ENCODE measurements at places on chromosomes 5 and 9. TPM values are rescaled to one million over a fixed set of nuclear protein-coding genes. Genes with fewer than 3 reads are reported as not detected.

DNA sequence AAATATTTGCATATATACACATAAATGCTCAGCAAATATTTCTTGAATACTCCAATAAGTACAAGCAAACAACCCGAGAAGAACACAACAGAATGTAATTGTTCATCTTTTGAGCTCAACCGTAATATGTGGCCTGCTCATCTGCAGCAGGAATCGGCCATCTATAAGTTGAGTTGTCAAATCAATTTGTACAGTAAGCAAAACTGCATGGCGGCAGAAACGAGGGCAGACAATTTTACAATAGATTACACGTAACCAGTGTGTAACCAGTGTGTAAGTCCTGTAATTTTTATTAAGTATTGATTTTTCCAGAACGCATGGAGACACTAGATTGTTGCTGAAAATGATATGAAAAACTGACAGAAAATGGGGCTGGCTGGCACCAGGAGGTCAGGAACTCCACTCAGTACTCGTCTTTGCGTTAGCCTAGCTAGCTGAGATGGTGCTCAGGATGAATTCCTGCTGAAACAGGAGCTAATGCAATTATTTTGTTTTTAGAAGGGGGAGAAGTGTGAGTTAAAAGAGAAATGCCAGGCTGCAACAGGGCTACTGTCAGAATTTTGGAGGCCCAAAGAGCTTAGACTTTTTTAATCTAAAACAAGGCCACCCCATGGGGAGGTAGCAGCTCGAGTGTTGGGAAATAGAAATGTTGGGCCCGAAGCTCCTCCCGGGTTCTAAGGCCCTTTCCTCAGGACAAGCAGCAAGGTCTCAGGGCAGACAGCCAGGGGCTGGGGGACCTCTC is 682 bp downstream of the DHX29 start:
- no peak overlapping the region for H3K4me3 ChIP-seq
- DNase-seq, result no peak
- H3K4me1 ChIP-seq, result peaks cover 12% of the 10 kb centered on the region
- no peak overlapping the region for H3K27ac ChIP-seq

DNA sequence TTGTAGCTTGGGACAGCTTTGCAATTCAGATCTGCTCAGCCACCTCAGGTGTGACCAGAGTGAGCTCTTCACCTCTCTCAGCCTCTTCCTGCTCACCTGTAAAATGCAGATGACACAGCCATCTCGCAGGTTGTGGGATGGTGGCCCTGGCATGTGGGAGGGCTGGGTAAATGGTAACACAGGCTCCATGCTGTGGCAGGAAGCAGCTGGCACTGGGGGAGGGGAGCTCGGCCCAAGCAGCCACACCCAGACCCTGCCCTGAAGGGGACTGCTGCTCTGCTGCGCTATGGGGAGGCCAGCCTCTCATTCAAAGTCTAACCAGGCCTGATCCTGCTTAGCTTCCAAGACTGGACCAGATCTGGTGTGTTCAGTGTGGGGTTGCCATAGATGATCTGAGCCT is 24.1 kb downstream of the PHF2 start:
- no peaks in the 10 kb centered on the region for H3K27me3 ChIP-seq
- peaks cover 8% of the 10 kb centered on the region for H3K36me3 ChIP-seq
- DNase-seq, result no peak
- H3K4me3 ChIP-seq, result no peak overlapping the region
- peaks cover 32% of the 10 kb centered on the region for H3K4me1 ChIP-seq

DNA sequence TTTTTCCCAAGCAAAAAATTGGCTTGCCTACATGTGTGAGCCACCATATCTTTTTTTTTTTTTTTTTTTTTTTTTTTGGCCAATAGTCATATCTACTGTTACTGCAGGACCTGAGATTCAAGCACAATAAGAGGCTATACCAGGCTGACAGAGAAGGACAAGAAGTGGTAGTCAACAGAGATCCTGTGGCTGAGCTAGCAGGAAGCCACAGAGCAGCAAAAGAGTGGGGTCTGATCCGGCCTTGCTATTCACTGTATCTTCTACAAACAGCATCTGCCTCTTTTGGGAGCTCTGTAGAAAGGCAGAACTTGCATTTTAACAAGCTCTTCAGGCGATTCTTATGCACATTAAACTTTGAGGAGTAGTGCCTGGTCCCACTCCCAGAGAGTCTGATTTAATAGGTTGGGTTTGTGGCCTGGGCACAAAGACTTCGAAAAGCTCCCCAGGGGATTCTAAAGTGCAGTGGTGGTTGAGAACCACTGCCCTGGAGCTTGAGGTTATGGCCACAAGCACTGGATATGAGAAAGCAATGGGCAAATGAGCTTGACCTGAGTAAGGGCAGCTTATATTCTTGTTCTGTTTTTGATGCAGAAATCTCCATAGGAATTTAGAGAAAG is 162.8 kb downstream of the PIK3R1 start:
- H3K4me3 ChIP-seq, result no peak overlapping the region
- no peak for DNase-seq
- H3K27ac ChIP-seq, result no peak overlapping the region
- peaks cover 3% of the 10 kb centered on the region for H3K27me3 ChIP-seq
- no peaks in the 10 kb centered on the region for H3K4me1 ChIP-seq

- peaks cover 10% of the 10 kb centered on the region for H3K36me3 ChIP-seq
- H3K4me3 ChIP-seq, result peak overlapping the region; percentile 24
- H3K27ac ChIP-seq, result peak overlapping the region; percentile 62
- no peaks in the 10 kb centered on the region for H3K27me3 ChIP-seq
- DNase-seq, result no peak
- peaks cover 38% of the 10 kb centered on the region for H3K4me1 ChIP-seq
These were observed 50.3 kb downstream of the MAN2A1 start for GRCh38 chr5:109739741-109740728.

GRCh38 chr5:24998641-24999040 is 353.9 kb upstream of the CDH10 start:
- no peaks in the 10 kb centered on the region for H3K27me3 ChIP-seq
- H3K36me3 ChIP-seq, result no peaks in the 10 kb centered on the region
- H3K27ac ChIP-seq, result no peak overlapping the region
- no peak for DNase-seq
- H3K4me3 ChIP-seq, result no peak overlapping the region

DNA sequence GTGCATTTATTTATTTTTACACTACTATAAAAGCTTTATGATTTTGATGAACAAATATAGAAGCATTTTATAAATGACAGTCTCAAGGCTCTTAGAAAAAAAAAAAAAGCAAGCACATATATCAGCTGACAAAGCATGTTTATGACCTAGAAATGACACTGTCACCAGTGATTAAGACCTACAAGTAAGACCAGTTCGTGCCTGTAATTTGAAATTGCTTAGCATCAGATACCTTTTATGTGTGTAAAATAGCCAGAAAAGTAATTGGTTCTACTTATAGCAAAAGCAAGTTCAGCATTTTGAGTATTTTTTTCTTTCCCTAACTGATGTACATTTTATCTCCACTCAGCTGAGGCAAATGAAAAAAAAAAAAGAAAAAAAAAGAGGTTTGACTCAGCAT is 808.4 kb downstream of the CDH18 start:
- no peak overlapping the region for H3K4me3 ChIP-seq
- H3K36me3 ChIP-seq, result no peaks in the 10 kb centered on the region
- no peaks in the 10 kb centered on the region for H3K4me1 ChIP-seq
- H3K27ac ChIP-seq, result peak overlapping the region; percentile 41

- H3K4me3 ChIP-seq, result no peak overlapping the region
- H3K27me3 ChIP-seq, result peaks cover 4% of the 10 kb centered on the region
- H3K36me3 ChIP-seq, result no peaks in the 10 kb centered on the region
- H3K4me1 ChIP-seq, result peaks cover 28% of the 10 kb centered on the region
- H3K27ac ChIP-seq, result peak overlapping the region; percentile 74
- DNase-seq, result no peak
These were observed 29.5 kb downstream of the C5orf15 start for GRCh38 chr5:133938929-133939328.

DNA sequence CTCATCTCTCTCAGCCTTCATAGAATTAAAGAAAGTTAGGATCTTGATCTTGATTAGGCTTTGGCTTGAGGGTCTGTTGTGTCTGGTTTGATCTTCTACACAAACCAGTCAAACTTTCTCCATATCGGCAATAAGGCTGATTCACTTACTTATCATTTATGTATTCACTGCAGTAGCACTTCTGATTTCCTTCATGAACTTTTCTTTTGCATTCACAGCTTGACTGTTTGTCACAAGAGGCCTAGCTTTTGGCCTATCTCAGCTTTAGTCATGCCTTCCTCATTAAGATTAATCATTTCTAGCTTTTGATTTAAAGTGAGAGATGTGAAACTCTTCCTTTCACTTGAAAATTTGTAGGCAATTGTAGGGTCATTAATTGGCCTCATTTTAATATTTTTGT is 62.8 kb downstream of the SH3RF2 start:
- no peak overlapping the region for H3K4me3 ChIP-seq
- H3K27ac ChIP-seq, result no peak overlapping the region
- peaks cover 11% of the 10 kb centered on the region for H3K4me1 ChIP-seq
- DNase-seq, result no peak

- no peaks in the 10 kb centered on the region for H3K27me3 ChIP-seq
- DNase-seq, result no peak
- no peaks in the 10 kb centered on the region for H3K36me3 ChIP-seq
- no peak overlapping the region for H3K27ac ChIP-seq
- H3K4me3 ChIP-seq, result no peak overlapping the region
- no peaks in the 10 kb centered on the region for H3K4me1 ChIP-seq
These were observed 487.4 kb upstream of the RIOK2 start for GRCh38 chr5:97670447-97670846.

GRCh38 chr9:105656131-105656921 is 5.9 kb upstream of the TAL2 start:
- no peak for DNase-seq
- H3K27me3 ChIP-seq, result peaks cover 42% of the 10 kb centered on the region
- peak overlapping the region; percentile 88 for H3K4me3 ChIP-seq
- H3K4me1 ChIP-seq, result peaks cover 15% of the 10 kb centered on the region

DNA sequence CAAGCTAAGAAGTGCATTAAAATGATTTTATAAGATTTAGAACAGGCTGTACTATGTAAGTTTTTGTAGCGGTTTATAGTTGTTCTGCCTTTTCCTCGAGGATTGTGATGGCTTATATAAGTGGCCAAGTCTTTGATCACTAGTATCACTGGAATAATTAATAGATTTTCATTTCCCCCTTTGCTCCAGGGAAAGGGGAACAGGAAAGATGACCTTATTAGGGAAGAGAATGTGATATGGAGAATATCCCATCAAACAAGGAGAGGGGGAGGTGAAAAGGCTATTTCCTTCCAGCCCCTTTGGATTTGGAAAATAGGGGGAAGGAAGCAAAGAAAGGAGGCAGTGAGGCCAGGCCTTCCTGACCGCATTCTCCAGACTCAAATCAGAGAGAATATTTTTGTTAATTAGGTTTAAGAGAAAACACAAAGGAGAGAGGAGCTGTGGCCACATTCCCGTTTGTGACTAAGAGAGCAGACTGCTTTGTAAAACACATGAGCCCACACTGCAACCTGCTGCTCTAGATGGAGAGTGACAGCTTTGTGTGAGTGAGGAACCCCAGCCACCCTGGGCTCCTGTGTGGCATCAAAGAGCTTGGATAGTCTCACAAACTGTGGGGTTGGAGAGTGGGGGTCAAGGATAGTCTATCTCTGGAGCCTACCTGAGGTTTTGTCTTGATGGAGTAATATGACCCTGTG is 359.5 kb downstream of the DTWD2 start:
- no peak overlapping the region for H3K27ac ChIP-seq
- peaks cover 4% of the 10 kb centered on the region for H3K27me3 ChIP-seq
- H3K4me3 ChIP-seq, result no peak overlapping the region
- no peak for DNase-seq

DNA sequence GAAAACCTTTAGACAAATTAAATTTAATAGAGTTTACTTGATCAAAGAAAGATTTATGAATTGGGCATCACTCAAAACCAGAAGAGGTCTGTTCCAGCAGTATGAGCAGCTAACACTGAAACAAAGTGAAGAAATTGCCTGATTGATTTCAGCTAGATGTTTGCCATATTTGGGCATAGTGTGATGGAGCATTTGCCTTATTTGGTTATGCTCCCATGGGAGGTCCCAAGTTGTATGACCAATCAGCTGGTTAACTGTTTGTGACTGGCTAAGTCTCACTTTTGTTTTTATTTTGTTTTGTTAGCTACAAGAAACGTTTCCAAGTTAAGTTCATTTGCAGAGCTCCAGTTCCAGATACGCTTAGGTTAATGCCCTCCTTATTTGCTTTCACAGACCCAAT is 53.3 kb upstream of the LMNB1 start:
- H3K4me3 ChIP-seq, result no peak overlapping the region
- DNase-seq, result no peak
- H3K4me1 ChIP-seq, result no peaks in the 10 kb centered on the region
- no peaks in the 10 kb centered on the region for H3K27me3 ChIP-seq

DNA sequence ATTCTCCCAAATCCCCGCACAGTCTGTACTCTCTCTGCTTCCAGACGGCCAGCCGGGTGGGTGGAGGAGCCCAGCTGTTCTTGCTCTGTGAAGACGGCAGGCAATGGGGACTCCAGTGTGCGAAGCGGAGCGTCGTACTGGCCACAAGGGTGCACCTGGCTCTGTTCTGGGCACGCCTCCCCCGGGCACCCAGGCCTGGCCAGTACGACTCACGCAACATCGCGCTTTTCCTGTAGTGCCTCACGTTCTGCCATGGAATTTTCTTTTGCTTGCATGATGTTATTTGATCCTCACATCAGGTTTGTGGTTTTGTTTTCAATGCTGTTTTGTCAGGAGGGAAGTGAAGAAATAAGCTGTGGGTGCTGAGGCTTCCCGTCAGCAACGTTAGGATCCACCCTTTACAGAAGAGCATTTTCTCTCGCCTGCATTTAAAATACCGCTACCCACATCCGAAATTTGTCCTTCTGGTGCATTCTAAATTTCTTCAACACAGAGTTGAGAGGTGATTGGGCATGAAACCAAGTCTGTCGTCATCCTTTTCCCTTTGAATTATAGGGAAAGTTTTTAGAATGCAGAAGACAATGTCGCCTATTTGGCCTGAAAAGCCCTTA is 311.7 kb downstream of the TRIM36 start:
- DNase-seq, result no peak
- H3K4me1 ChIP-seq, result no peaks in the 10 kb centered on the region
- H3K27me3 ChIP-seq, result no peaks in the 10 kb centered on the region
- no peak overlapping the region for H3K4me3 ChIP-seq

DNA sequence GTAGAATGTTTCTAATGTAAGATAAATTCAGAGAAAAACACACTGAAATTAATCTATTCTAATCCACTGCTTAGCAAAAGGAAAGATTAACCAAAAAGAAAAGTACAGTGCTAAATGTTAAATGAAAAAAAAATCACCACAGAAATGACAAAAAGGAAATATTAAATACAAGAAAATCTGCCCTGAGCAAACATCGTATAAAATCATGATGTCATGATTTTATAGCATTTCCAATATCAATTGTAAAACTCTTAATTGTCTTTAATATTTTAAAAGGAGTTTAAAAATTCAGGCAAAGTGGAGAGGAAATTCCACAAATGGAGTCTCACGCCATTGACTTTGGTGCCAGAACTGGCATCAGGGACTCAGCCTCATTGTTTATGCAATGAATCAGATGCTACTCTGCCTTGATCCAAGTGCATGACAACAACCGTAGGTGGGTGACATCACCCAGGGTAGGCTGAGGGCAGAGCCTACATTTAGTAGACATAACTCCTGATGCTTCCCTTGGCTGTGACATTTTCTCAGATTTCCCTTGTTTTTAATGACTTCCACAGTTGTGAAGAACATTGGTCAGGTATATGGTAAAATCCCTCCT is 696.8 kb downstream of the SEMA5A start:
- H3K36me3 ChIP-seq, result no peaks in the 10 kb centered on the region
- H3K27ac ChIP-seq, result no peak overlapping the region
- H3K4me1 ChIP-seq, result peaks cover 11% of the 10 kb centered on the region
- no peak for DNase-seq

- H3K27ac ChIP-seq, result no peak overlapping the region
- H3K4me3 ChIP-seq, result no peak overlapping the region
- DNase-seq, result no peak
- H3K27me3 ChIP-seq, result peaks cover 2% of the 10 kb centered on the region
- no peaks in the 10 kb centered on the region for H3K36me3 ChIP-seq
These were observed 103.2 kb upstream of the VCAN start for GRCh38 chr5:83368319-83368718.

The CDH9 gene
- total RNA-seq, result 0.68 TPM

The CRHBP gene
- 0.14 TPM for total RNA-seq

The DOLPP1 gene
- 20.2 TPM for total RNA-seq

The PDE6A gene
- total RNA-seq, result not detected

The ZNG1C gene
- 27.2 TPM for total RNA-seq
